Fibroblast of the aortic adventitia (primary cell): ENCODE measurements at places on chromosomes 2 and 18. TPM values are rescaled to one million over a fixed set of nuclear protein-coding genes. Genes with fewer than 3 reads are reported as not detected.

DNA sequence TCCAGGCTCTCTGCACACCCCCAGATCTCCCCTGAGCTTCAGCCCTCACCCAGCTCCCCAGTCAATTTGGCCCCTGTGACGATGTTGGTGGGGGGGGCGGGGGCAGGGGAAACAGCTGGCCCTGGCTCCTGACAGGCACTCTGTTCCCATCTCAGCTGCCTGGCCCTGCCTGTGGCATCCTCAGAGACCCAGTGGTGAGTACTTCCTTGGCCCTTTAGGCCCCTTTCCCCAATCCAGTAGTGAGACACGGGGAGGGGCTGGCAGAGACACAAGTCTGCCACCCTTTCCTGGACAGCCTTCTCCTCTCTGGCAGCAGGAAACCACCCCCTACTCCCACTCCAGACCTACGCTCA is 19.3 kb upstream of the C1QL2 start:
- DNase-seq, result no peak

MAB21L4 gene
- total RNA-seq, result not detected in 2 replicates

DNA sequence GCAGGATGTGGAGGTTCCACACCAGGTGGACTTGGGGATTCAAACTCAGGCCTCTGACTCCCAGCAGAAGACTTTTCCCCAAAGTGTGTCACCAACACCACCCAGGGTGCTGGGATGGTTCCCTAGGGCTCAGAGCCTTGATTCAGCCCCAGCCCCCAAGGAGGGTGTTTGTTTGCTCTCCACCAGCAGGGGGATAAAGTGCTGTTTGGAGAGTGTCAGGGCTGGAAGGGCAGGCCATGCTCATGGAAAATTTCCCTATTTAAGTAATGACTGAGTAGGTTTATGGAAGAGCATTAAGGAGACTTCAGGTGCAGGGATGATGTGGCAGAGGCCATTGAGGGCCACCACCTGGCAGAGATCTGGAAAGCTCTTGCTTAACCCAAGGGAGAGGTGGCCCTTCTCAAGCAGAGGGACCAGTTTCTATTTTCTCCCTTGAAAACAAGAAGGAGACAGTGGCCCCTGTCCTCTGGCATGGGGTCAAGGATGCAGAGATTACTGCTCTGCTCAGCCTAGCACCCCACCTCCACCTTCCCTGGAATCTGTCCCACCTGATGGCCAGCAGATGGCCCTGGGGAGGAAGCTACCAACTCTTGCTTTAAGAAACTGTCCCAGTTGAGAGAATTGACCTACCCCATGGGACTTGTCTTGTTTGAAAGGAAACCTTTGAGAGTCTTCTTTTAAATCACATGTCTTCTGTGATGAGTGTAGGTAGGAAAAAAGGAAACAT is 122.1 kb downstream of the ACOXL start:
- no peak for DNase-seq

GRCh38 chr2:241612156-241613016 is 24.6 kb downstream of the THAP4 start:
- no peak for DNase-seq

CFAP221 gene
- not detected in 2 replicates for total RNA-seq

TCF7L1 gene
- total RNA-seq, result 3.5 and 3.7 TPM in 2 replicates

DNA sequence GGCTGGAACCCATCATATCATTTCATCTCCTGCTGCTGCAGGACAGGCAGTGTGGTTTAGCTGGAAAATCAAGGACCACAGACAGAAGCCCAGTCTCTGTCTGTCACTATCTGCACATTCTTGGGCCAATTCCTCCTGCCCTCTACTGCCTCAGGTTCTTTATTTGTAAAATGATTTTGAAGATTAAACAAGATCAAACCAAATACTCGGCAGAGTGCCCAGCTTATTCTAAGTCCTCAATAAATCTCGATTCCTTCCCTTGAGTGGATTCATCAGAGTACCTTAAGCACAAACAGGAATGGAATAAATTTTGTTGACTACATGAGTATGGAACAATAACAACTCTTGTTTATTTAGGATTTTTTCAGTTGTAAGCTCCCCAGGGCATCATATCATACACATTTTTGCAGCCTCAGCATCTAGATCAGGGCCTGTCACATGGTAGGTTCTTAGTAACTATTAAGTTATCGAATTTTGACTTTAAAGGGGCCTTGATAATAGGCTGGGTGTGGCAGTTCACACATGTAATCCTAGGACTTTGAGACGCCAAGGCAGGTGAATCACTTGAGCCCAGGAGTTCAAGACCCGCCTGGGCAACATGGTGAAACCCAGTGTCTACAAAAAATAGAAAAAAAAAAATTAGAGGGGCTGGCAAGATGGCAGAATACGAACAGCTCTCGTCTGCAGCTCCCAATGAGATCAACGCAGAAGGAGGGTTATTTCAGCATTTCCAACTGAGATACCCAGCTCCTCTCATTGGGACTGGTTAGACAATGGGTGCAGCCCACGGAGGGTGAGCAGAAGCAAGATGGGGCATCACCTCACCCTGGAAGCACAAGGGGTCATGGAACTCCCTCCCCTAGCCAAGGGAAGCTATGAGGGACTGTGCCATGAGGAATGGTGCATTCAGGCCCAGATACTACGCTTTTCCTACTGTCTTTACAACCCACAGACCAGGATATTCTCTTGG is 11.1 kb downstream of the RHOB start:
- no peak for DNase-seq

RAB6C gene
- total RNA-seq, result not detected in 2 replicates

- DNase-seq, result peak; percentile 7
Observed at GRCh38 chr2:230162981-230163380, 56.8 kb downstream of the SP110 start.

- no peak for DNase-seq
Observed at GRCh38 chr2:236370847-236371409, 106.7 kb upstream of the ASB18 start.

- DNase-seq, result peak; percentile 74
Observed at GRCh38 chr2:127007652-127008051, 99.3 kb downstream of the BIN1 start.

DNA sequence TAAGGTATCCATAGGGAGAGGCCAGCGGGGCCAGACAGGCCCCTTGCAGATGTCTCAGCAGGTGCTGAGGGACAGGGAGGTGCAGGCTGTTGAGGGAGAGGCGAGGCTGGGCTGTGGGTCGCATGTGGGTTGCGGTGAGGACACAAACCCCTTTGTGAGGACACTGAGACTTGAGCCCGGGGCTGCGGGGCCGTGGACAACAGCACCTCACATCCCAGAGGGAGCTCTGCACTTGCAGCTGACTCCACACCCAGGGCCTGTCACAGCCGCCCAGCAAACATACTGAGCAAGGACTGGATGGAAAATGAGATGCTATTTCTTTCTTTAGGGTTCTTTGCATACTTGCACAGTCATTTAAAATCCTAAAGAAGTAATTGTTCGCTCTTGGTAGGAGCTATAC is 95.3 kb upstream of the NFATC1 start:
- DNase-seq, result no peak

AFF3 gene
- 4.2 TPM in 1 of 2 replicates, not detected in the other for total RNA-seq

- no peak for DNase-seq
Observed at GRCh38 chr2:177031438-177032180, 181.0 kb upstream of the HNRNPA3 start.

GRCh38 chr2:183163821-183164649 is 39.8 kb downstream of the NUP35 start:
- no peak for DNase-seq

- DNase-seq, result peak; percentile 83
Observed at GRCh38 chr2:33395655-33396249, 80.7 kb upstream of the RASGRP3 start.

- DNase-seq, result no peak
Observed at GRCh38 chr18:58867281-58867961, 2.7 kb downstream of the ZNF532 start.

DNA sequence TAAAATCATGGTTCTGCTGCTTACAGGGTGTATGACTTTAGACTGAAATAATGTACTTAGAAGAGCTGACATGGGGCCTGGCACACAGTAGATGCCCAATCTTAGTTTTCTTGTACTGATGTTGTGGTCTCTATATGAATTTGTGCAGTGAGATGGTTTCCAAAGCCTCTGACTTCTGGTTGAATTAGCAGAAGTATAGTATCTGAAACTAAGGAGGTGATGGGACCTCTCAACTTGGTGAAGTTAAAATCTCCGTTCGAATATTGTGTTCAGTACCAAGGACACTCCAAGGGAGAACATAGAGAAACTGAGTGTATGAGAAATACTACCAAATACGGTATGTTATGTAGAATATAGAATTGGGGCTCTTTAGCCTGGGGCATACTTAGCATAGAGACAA is 120.9 kb downstream of the ANTXR1 start:
- no peak for DNase-seq

DNA sequence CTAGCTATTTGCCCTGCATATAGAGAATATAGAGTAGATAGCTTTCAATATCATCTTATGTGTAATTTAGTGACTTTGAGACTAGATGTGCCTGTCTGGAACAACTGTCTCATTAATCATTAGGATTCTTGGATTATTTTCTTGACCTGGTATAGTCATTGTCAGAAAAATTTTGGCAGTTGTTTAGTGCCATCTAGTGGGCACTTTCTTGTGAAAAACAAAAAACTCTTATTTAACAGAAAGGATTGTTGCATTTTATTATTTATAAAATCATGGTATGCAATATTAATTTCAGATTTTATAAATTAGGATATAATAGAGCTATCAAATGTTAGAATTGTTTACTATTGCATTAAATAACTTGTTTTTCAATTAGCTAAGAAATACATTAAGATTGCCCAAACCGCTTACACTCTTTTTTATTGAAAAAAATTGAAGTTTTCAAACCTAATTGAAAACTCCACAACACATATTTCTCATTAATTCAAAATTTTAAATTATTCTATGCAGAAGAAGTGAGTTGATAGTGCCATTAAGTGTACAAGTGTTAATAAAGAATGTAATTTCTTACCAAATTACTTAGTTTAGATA is 80.3 kb downstream of the DYNAP start:
- DNase-seq, result peak; percentile 65
